ENCODE measurements at places on chromosomes 4 and X.

DNA sequence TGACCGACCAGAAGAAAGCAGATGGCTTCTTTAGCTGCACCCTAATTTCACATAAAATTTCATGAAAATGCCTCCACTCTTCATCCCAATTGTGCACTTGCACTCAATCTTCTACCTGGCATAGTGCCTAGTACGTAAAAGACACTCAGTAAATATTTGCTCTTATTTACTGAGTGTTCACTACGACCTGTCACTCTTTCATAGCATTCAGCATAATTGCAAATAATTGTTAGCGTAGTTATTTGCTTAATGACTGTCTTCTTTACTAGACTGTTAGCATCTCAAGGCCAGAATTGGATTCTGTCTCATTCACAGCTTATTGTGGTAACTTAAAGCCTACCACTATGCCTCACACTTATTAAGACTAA, 130.2 kb downstream of the ENOX2 start:
- DNase-seq: no peak

DNA sequence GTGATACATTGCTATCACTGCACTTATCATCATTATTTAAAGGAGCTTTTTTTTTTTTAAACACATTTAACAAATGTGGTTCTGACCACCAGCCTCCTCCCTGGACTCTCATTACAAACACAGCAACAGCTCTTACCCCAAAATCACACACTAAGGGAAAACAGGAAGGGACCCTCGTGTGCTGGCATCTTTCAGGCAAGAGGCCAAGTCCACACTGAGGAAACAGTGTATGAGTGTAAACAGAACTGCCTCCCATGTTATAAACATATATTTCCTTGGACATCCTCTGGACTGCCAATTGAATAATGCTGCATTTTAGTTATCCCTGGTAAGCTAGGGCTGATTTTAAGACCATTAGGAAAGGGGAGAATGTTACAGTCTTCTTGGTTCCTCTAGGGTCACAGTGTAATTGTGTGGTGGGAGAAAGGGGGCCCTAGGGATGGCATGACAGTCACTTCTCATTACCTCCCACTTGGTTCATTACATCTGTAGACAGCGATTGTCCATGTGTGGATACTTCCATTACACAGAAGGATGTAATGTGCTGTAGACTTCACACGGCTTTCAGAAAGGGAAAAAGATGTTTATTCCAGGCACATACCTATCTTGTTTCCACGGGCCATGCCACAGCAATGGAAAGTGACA, 244.6 kb upstream of the TET2 start:
- DNase-seq: no peak

DNA sequence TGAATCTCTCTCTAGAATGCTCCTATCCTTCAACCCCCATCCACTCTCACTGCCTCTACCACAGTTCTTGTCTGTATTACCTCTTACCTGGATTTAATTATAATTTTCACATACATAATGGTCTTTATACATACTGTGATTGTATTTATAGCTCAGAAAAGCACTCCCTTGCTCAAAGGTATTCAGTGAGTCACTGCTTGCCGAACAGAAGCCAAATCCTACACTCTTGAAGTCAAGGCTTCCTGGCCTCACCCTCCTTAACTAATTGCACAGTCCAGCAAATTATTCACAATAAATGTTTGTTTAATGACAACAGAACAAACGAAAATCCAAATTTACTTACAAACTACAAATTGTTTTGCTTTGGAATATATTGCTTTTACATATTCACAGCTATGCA, 159.5 kb downstream of the KLHL13 start:
- DNase-seq: no peak

DNA sequence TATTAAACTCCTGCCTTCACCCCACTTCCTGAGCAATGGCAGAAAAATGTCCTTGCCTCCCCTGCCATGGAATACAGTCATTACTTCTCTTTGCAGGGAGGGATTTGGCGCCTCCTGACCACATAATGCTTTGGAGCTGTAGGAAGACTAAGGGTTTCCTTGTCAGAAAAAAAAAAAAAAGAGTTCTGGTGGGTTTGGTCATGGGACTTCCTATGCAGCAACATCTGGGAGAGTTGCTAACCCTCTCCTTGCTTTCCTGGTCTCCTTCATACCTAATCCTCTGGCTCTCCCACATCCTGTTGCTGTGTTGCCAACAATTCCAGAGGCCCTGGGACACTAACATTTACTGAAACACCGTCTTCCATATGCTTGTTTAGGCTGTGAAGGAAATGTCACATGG, 75.1 kb upstream of the MBNL3 start:
- DNase-seq: no peak

DNA sequence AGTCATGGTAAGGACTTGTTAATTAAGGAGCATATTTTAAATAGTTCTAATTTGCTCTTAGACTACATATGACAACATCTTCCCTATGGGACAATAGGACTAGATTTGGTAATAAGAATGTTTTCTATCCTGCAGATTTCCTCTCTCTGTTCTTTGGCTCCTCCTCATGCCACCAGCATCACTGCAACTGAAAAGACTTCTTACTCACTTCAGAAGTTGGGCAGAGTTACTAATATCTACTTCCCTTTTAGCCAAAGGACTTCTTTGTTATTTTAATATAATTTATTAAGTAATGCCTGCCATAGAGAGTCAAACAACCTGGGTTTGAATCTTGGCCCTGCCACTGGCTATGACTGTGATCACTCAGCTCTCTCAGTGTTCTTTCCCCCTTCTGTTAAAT, 16.4 kb downstream of the MMAA start:
- no peak for DNase-seq

DNA sequence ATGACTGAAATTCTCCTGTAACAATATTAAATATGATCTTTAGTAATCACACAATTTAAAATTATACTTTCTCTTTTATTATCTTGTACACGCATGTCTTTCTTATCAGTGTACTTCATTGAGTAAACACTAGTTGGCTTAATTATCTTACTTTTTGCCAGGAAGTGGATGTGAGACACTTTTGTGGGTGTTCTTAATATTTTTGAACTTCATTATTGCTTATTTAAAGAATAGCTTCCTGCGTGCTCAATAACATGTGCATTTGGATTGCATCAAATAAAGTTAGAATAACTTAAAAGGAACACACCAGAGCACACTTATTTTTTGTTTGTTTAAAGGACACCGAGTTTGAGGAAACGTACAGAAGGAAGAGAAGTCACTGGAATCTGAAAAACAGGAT, 128.5 kb upstream of the VEGFC start:
- DNase-seq: no peak

- DNase-seq: no peak
These were observed 373.1 kb upstream of the HS3ST1 start for GRCh38 chr4:11801466-11802446.

DNA sequence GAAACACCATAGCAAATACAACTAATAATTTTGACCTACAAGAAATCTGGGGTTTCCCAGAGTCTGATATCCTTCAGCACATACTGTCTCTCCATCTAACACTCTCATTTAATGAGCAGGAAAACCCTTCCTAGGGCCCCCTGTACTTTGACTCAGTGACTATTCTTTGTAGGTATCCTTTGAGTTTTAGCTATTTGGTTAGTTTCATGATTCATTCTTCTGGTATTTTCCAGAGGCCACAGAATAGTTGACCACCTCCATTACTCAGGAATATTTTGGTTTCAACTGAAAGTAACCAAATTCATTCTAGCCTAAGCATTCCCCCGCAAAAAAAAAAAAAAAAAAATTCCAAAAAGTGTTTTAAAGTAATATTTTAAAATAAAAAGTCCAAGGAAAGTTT, 140.0 kb downstream of the IDS start:
- no peak for DNase-seq

GRCh38 chr4:145626623-145626982, 7.4 kb downstream of the MMAA start:
- no peak for DNase-seq

All from memory B cell (primary cell).